ENCODE measurements at places on chromosomes 1 and 21. TPM values are rescaled to one million over a fixed set of nuclear protein-coding genes. Genes with fewer than 3 reads are reported as not detected.

PLA2G2A gene
- not detected for total RNA-seq

PARS2 gene
- 6.3 TPM for total RNA-seq

C1orf56 gene
- total RNA-seq = 1.5 TPM

E2F2 gene
- total RNA-seq = under 0.01 TPM

TXNDC12 gene
- total RNA-seq = 44.8 TPM

BSND gene
- total RNA-seq = not detected

TEX38 gene
- total RNA-seq = not detected

AMY1A gene
- total RNA-seq = not detected

CCDC185 gene
- total RNA-seq = not detected

CHML gene
- total RNA-seq = 7.7 TPM

TCHH gene
- under 0.01 TPM for total RNA-seq

TRIM17 gene
- 2.2 TPM for total RNA-seq

CACNA1S gene
- total RNA-seq = not detected

FALEC gene
- not detected for total RNA-seq

THEM4 gene
- total RNA-seq = 4.6 TPM

C1QTNF12 gene
- total RNA-seq = 1.9 TPM

PIK3C2B gene
- 1.4 TPM for total RNA-seq

OR11L1 gene
- not detected for total RNA-seq

CHIT1 gene
- total RNA-seq = 0.24 TPM

TMEM54 gene
- 147 TPM for total RNA-seq

SLC35F3 gene
- 0.64 TPM for total RNA-seq

CAPN8 gene
- total RNA-seq = not detected

AMY1C gene
- total RNA-seq = not detected

CLCNKA gene
- total RNA-seq = not detected

TESK2 gene
- 2.4 TPM for total RNA-seq

AADACL3 gene
- not detected for total RNA-seq

CDC7 gene
- total RNA-seq = 0.72 TPM

RCAN3 gene
- total RNA-seq = 17.9 TPM

DMRTA2 gene
- total RNA-seq = 10.1 TPM

SPATA45 gene
- not detected for total RNA-seq

ZNF436 gene
- 35.8 TPM for total RNA-seq

SYNC gene
- 18.8 TPM for total RNA-seq

UQCRHL gene
- 1.4 TPM for total RNA-seq

PCBP3 gene
- total RNA-seq = 0.43 TPM

AGMAT gene
- 1.9 TPM for total RNA-seq

LGR6 gene
- total RNA-seq = not detected

TSPEAR gene
- total RNA-seq = not detected

CFHR2 gene
- total RNA-seq = not detected

NFIA gene
- 4.8 TPM for total RNA-seq

GNAT2 gene
- total RNA-seq = 0.64 TPM

Measured in tracheal epithelial cell (primary cell).